Stimulated activated CD4-positive, alpha-beta T cell treated with anti-CD3 and anti-CD28 coated beads, Interleukin-2, amount 100 ng/mL, for 4 hours (primary cell): ENCODE measurements at places on chromosomes 3 and 15.

DNA sequence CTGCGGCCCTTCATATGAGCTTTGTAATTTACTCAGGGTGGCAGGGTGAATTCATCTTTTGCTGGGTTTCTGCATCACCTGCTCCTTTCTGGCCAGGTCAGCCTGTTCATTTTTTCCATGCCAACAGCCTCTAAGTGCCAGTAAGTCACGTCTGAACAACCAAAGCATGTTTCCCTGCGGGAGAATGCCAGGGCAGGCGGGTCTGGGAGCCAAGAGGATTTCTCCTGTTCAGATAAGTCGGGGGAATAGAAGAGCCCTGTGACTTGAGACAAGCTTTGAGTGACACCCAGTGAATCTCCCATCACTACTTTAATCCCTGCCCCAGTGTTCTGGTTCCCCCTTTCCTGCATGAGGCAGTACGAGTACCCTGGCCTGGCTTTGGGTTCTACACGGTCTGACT lies 153.1 kb downstream of the PGPEP1L start:
- DNase-seq = no peak

- no peak for DNase-seq
These were observed 734 bp downstream of the TBL1XR1 start for GRCh38 chr3:177196456-177197040.

DNA sequence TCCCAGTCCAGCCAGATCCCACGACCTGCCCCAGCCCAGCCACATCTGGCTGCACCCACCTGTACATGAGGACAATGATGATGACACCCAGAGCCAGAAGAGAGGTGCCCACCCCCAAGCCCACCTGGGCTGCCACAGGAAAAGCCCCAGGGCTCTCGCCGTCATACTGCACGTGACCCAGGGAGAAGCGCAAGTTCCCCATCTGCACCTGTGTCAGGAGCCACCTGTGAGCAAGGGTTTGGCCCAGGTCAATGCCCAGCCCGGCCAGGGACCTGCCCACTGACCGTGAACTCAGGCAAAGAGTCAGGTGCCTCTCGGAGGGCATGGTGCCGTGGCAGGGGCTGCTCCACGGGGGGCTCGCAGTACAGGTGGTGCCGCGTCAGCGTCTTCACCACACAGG lies 16.3 kb downstream of the PLXNB1 start:
- no peak for DNase-seq

DNA sequence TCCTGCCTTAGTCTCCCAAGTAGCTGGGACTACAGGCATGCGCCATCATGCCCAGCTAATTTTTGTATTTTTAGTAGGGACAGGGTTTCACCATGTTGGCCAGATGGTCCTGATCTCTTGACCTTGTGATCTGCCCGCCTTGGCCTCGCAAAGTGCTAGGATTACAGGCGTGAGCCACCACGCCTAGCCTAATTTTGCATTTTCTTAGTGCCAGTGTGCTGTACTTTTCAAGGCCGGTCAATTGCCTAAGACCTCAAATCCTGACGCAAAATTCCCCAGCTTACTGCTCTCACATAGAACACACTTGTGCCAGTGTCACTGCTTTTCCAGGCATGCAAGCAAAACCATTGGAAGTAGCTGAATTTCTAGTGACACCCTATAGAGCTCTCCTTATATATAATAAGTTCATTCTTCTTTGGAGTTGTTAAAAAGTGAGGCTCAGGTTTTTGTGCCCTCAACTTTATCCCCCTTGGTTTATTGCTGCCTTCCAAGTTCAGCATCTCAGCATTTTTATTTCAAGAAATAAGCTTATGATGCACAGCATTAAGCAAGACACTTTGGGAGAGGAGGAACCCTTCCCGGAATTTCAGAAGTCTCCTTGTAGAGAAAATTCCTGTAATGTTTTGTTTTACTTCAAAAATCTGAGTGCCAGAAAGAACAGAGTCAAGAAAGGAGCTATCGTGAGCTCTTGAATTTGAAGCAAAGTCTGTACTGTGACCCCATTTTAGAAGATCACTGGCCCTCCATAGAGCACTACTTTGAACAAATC lies 93.2 kb downstream of the FILIP1L start:
- DNase-seq = no peak

GRCh38 chr3:171741377-171741776 lies 68.9 kb downstream of the PLD1 start:
- DNase-seq = no peak

DNA sequence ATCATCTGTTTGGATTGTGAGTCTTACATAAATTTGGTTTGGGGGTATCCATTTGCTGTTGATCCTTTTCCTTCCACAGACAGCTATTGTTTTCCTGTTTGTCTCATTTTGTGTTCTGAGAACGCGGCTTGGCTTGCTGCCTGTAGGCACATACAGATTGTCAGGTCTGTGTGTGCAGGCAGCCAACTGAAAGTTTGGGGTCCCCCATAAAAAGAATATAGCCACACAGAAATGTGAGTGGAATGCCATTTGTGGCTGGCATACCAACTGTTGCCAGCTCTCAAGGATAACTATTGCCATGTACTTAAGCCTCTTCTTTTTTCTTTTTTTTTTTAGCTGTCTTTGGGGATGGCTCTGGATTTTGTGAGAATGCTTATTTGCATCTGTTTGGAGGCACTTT lies 1308.0 kb downstream of the ROBO1 start:
- DNase-seq = no peak

- DNase-seq = no peak
These were observed 3.8 kb upstream of the SLCO3A1 start for GRCh38 chr15:91849749-91850161.

GRCh38 chr3:177111541-177111949 lies 85.7 kb downstream of the TBL1XR1 start:
- no peak for DNase-seq

GRCh38 chr3:30982416-30983075 lies 88.1 kb upstream of the GADL1 start:
- DNase-seq = no peak

- DNase-seq = no peak
These were observed 69.8 kb downstream of the OPA1 start for GRCh38 chr3:193662757-193663322.

DNA sequence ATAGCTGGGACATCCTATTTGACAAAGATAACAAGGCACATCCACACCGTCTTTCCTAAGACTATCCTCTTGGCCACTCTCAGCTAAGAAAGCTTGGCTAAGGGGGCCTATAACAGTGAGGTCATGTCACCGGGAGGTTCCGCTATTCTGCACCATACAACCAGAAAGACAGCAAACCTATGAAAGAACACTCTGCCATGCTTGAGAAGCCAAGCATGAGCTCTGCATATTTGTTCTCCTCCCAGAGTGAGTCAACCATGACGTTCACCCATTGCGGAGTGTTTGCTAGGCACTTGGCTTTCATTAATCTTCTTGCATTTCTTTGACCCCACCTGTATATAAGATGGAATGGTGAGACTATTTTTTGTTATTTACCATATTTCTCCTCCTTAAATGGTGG lies 141.2 kb downstream of the GMNC start:
- DNase-seq = no peak

DNA sequence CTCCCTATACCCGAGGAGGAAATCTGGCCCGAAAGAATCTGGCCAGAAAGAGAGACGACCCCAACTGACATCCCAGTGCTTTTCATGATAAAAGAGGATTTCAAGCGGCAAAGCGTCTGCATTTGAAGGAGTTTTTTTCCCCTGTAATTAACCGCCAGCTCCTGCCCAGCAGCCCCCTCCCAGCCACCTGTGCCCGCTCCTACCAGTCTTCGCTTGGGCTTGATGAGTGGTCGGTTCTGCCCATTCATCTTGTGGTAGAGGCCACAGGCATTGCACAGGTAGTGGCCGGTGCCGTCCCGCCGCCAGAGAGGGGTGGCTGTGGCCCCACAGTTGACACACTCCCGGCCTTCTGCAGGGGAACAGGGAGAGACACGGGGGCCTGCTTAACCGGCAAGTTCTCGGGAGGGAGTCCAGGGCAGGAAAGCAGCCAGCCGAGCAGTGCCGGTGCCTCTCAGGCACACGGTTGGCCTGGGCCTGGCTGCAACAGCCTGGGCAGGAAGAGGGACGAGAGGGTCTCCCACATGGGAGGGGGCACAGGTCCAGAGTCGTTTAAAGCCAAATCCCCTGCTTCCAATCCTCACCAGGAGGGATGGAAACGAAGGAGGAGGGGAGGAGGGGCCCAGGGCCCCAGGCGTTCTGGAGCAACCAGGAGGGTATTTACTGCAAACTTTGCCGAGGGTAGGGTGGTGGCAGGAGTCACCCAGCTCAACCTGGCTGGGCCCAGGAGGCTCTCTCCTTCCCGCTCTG lies 9.2 kb downstream of the GATA2 start:
- DNase-seq = no peak

DNA sequence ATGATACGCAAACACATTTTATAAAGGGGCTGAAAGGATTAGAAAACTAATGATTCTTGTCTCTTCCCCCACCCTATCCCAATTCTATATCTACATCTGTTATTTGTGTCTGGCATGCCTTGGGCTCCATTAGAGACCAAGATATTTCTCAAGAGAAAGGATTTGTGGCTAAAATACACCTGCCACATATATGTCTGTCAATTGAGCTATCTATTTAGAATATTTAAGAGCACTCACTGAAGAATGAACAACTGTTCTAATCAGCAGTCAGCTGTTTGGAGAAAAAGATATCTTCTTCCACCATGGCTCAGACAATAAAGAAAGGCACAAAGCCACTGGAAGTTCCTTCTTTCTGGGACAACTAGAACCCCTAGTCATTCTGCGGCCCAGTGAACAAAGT lies 61.7 kb upstream of the LRRN1 start:
- DNase-seq = no peak

DNA sequence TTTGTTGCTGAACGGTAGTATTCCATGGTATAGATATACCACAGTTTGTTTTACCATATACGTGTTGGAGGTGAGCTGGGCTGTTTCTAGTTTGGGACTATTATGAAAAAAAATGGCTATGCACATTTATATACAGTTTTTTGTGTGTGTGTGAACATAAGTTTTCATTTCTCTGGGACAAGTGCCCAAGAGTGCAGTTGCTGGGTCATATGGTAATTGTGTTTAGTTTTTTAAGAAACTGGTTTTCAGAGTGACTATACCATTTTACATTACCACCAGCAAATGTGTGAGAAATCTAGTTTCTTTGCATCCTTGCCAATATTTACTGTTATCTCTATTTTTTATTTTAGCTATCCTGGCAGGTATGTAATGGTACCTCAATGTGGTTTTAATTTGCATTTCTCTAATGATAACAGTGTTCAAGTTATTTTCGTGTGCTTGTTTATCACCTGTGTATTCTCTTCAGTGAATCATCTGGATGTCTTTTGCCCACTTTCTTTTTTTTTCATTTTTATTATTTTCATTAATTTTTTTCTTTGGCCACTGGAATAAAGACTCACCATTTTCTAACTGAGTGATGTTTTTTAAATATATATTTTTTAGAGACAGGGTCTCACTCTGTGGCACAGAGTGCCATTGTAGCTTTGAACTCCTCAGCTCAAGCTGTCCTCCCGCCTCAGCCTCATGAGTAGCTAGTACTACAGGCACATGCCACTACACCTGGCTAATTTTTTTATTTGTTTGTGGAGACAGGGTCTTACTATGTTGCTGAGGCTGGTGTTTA lies 75.3 kb downstream of the ZNF609 start:
- no peak for DNase-seq

DNA sequence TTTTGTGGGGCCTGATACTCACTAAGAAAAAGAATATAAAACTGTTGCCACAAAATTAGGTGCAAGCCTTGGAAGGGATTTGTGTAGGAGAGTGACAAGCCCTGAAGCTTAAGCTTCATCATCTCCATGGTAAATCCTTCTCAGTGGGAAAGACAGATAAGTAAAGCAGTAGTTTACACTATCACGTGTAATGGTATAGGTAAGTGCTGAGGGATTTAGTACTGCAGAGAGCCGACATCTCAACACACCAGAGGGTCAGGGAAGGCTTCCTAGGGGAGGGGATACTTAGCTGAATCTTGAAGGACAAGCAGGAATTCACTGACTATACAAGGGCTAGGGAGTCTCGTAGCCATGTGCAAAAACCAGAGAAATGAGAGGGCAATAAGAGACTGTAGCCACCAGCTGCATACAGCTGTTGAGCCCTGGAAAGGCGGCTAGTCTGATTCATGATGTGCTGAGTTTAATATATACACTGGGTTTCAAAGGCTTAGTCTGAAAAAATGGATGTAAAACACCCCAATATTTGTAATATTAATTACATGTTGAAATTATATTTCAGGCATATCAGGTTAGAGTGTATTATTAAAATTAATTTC lies 11.1 kb downstream of the SLC24A1 start:
- no peak for DNase-seq

DNA sequence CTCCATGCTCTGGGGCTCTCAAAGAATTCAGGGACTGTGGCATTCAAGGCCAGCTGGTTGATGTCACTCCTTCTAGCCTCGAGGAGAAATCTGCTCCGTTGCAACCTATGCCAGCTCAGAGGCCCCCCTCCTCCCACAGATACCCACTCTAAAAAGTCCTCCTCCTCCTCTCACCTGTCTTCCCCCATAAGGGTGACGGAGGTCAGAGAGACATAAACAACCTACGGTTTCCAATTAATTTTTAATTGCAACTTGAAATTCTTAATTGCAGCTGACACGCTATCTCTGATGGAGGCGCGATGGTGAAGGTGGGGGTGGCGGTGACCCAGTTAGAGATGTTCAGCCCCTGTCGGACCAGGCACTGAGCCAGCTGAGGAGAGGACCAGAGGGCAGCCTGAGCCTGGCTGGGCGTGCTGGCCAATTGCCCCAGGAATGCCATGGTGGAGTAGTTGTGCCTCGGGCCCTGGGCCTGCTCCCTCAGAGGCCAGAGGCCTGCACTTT lies 43.2 kb upstream of the INSYN1 start:
- no peak for DNase-seq

GRCh38 chr3:123670743-123671142 lies 85.9 kb upstream of the HACD2 start:
- DNase-seq = no peak

- no peak for DNase-seq
These were observed 62.7 kb downstream of the PXYLP1 start for GRCh38 chr3:141294301-141294700.

GRCh38 chr3:4981665-4982494 lies 2.6 kb downstream of the BHLHE40 start:
- DNase-seq = no peak

- DNase-seq = no peak
These were observed 87.6 kb downstream of the SUCNR1 start for GRCh38 chr3:151960961-151961580.

DNA sequence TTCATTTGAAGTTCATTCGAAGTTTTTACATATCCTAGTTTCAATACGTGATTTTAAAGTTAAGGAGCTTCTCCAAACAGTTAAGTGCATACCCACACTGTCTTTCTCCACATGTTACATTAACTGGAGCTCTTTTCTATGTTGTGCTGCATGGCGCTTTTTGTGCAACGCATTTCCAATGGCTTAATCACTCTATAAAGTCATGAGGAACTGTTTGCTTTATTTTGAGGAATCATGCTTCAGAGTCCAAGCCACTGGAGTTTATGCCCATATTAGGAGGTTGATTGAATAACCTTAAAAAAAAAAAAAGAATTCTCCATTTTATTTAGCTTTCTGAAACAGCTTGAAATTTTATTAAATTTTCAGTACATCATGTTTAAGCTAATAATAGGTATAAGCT lies 109.4 kb upstream of the MBNL1 start:
- no peak for DNase-seq

GRCh38 chr15:60989696-60990095 lies 239.4 kb downstream of the RORA start:
- no peak for DNase-seq
